ENCODE measurements at places on chromosomes 7 and 10. TPM values are rescaled to one million over a fixed set of nuclear protein-coding genes. Genes with fewer than 3 reads are reported as not detected.

- H3K36me3 ChIP-seq = no peaks in the 10 kb centered on the region
- DNase-seq = no peak
- no peaks in the 10 kb centered on the region for H3K4me1 ChIP-seq
- H3K4me3 ChIP-seq = no peak overlapping the region
- H3K27ac ChIP-seq = no peak overlapping the region
Measured at GRCh38 chr10:13521026-13521425, 7.8 kb downstream of the BEND7 start.

HOXA3 gene
- 4.5 TPM for total RNA-seq

PHYHIPL gene
- total RNA-seq = under 0.01 TPM

INHBA gene
- 0.64 TPM for total RNA-seq

- peak overlapping the region; percentile 96 for H3K4me3 ChIP-seq
- no peaks in the 10 kb centered on the region for H3K36me3 ChIP-seq
- peak overlapping the region; percentile 95 for H3K27ac ChIP-seq
- no peaks in the 10 kb centered on the region for H3K4me1 ChIP-seq
Measured at GRCh38 chr10:101818872-101819633, 809 bp upstream of the OGA start.

DNA sequence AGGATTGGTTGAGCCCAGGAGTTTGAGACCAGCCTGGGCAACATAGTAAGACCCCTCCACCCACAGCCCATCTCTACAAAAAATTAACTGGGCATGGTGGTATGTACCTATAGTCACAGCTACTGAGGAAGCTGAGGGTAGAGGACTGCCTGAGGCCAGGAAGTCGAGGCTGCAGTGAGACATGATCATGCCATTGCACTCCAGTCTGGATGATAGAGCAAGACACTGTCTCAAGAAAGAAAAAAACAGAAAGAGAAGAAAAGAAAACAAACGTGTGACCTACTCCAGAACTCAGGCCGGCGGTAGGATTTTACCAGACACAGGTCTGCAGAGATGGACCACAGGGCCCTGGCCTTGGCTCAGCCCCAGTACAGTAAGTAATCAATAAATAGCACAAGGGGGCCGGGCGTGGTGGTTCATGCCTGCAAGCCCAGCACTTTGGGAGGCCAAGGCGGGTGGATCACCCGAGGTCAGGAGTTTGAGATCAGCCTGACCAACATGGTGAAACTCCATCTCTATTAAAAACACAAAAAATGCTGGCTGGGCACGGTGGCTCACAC is 35.4 kb upstream of the TNRC18 start:
- H3K36me3 ChIP-seq = no peaks in the 10 kb centered on the region
- H3K27ac ChIP-seq = no peak overlapping the region
- H3K27me3 ChIP-seq = no peaks in the 10 kb centered on the region
- no peak for DNase-seq
